Adipose tissue (tissue), 3 donors: ENCODE measurements at places on chromosomes 11 and 22. TPM values are rescaled to one million over a fixed set of nuclear protein-coding genes. Genes with fewer than 3 reads are reported as not detected.

The GUCY1A2 gene
- polyA plus RNA-seq, result 1.1 TPM

The GPHA2 gene
- polyA plus RNA-seq, result not detected

The RIC3 gene
- polyA plus RNA-seq, result 2.0 TPM

The LPXN gene
- polyA plus RNA-seq, result 7.5 TPM

The TSPAN18 gene
- 14.4 TPM for polyA plus RNA-seq

The OR2D2 gene
- polyA plus RNA-seq, result not detected

The MS4A6A gene
- 84.0 TPM for polyA plus RNA-seq

The KDM4E gene
- polyA plus RNA-seq, result not detected

The SAA4 gene
- polyA plus RNA-seq, result 0.15 TPM

The BEST1 gene
- polyA plus RNA-seq, result 3.0 TPM

The PGA5 gene
- 0.13 TPM for polyA plus RNA-seq

The HEPACAM gene
- 4.7 TPM for polyA plus RNA-seq

The CEP164 gene
- polyA plus RNA-seq, result 8.7 TPM

The RASSF10 gene
- not detected for polyA plus RNA-seq

The B3GAT1 gene
- polyA plus RNA-seq, result 1.7 TPM
